Stimulated activated CD8-positive, alpha-beta memory T cell treated with anti-CD3 and anti-CD28 coated beads, Interleukin-2, amount 100 ng/mL, for 1 hour (primary cell): ENCODE measurements at places on chromosomes 7 and 10.

DNA sequence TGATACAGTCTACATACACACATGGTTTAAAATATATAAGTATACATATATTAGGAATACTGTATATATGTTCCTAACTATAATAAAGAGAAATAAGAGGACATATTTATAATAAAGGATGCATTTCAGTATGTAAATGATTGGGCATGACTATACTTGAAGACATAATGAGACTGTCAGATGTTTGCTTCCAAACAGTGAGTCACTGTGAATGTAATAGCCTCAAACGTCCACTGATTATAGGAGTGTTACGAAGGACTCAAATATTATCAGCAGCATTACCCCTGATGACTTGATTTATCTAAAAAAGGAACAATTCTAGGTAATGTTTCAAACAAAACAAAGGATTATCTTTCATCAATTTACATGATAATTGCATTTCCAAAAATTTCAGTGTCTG is 39.9 kb upstream of the NRBF2 start:
- DNase-seq: no peak

DNA sequence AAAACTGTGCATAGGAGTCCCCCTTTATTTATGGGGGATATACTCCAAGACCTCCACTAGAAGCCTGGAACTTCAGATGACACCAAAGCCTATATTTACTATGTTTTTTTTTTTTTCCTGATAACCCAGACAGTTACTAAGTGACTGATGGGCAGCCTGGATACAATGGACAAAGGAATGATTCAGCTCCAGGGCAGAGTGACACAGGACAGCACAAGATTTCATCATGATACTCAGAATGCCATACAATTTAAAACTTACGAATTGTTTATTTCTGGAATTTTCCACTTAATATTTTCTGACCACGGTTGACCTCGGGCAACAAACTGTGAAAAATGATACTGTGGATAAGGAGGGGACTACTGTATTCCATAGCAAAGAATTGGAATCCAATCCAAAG is 843.6 kb downstream of the PCDH15 start:
- DNase-seq: no peak

- DNase-seq: no peak
Observed at GRCh38 chr7:46930366-46930765, 651.5 kb downstream of the TNS3 start.

DNA sequence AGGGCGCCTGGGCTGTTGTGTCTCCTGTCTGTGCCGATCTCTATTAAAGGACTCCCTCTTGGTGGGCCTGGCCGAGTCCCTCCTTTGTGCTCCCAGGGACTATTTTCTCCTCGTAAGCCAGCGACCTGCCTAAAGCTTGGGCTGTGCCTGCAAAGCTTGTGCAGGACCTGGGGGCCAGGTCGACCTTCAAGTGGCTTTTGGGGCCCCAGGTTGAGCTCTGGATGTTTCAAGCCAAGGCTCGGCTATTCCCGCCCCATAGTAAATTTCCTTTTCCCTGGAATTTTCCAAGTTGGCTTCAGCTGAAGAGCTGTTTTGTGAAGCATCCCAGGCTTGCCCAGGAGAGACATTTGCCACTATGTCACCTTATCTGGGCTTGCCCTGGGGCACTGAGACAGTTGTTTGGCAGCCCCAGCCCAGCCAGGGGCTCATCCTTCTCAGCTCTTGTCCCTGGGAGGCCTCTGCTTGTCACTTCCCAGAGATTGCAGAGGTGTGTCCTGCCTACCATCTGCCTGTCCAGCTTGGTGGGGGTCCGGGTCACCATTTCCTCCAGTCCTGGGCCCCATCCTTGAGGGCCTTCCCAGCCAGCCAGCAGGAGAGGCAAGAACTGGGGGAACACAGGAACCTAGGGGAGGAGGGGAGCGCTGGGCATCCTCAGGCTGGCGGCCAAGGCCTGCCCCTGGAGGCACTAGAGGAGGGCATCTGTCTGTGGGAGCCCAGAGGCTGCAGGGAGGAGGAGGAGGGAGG is 20.2 kb downstream of the ZMIZ2 start:
- no peak for DNase-seq

GRCh38 chr10:62992145-62992721 is 140.9 kb upstream of the NRBF2 start:
- DNase-seq: no peak

- no peak for DNase-seq
Observed at GRCh38 chr10:7763929-7764328, 23.9 kb downstream of the KIN start.

DNA sequence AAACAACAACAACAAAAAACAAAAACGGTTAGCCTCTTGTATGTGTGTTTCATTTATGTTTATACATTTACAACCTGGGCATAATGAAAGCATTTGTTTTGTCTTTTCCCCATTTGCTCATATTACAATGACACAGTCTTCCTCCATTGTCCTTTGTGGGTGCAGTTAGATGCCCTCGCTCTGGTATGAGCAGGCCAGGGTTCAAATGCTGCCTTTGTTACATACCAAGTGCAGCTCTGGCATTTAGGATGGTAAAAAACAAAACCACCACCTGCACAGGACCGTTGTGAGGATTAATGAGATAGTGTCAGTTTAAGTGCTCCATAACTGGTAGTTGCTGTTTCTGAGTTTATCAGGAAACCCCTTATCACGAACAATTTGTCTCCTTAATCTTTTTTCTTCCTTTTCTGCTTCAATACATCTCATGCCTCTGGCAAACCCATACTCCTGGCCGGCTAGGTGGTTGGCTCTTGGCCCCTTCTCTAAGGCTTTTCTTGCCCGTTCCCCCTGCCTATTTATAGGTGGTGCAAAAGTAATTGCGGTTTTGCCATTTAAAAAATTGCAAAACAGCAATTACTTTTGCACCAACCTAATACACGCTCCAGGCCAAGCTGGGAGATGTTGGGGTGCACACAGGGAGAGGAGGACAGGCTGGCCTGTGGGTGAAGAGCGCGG is 18.6 kb upstream of the TMEM225B start:
- DNase-seq: no peak

- no peak for DNase-seq
Observed at GRCh38 chr10:62852961-62853702, 37.0 kb upstream of the EGR2 start.

GRCh38 chr10:70269741-70270140 is 14.1 kb downstream of the NPFFR1 start:
- no peak for DNase-seq

GRCh38 chr7:7148798-7149481 is 33.4 kb upstream of the C1GALT1 start:
- DNase-seq: no peak

DNA sequence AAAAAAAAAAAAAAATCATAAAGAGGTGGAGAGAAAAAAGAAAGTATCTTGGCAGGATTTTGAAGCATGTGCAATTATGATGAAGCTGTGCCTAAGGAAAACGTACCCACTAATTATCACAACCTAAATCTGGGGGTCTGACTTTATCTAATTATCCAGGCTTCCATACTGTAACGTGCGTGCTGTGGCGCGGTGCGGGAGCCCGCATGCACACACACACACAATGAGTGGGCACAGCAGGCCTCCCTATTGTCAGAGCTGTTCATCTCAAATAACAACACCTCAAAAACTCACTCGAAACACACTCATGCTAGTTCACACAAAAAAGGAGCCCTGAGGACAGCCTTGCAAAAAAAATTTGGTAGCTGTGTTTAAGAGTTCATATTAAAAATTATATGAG is 31.9 kb downstream of the BEND7 start:
- DNase-seq: no peak

- no peak for DNase-seq
Observed at GRCh38 chr7:145212050-145212449, 376.2 kb upstream of the TPK1 start.

DNA sequence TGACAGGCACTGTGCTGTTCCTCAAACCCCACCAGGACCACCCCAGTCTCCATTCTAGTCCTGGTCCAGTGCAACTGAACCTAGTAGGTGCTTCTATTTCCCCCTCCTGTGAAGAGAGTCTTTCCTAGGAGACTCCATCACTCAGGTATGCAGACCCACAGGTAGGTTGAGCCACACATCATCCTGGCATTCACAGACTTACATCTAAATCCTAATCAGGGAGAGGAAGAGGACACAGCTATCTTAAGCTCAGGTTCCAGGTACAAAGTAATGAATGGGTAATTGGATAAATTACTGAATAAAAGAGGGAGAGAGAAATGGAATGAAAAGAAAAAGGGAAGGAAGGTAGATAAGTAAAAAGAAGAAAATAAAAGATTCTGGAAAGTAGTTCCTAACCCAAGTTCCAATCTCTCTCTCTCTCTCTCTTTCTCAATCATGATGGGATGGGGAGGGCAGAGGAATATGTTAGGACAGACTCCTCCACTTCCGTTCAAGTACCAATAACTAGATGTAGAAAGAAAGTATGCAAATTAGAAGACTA is 139.8 kb upstream of the NAMPT start:
- DNase-seq: no peak

GRCh38 chr10:110358869-110359629 is 54.3 kb upstream of the SMNDC1 start:
- no peak for DNase-seq

DNA sequence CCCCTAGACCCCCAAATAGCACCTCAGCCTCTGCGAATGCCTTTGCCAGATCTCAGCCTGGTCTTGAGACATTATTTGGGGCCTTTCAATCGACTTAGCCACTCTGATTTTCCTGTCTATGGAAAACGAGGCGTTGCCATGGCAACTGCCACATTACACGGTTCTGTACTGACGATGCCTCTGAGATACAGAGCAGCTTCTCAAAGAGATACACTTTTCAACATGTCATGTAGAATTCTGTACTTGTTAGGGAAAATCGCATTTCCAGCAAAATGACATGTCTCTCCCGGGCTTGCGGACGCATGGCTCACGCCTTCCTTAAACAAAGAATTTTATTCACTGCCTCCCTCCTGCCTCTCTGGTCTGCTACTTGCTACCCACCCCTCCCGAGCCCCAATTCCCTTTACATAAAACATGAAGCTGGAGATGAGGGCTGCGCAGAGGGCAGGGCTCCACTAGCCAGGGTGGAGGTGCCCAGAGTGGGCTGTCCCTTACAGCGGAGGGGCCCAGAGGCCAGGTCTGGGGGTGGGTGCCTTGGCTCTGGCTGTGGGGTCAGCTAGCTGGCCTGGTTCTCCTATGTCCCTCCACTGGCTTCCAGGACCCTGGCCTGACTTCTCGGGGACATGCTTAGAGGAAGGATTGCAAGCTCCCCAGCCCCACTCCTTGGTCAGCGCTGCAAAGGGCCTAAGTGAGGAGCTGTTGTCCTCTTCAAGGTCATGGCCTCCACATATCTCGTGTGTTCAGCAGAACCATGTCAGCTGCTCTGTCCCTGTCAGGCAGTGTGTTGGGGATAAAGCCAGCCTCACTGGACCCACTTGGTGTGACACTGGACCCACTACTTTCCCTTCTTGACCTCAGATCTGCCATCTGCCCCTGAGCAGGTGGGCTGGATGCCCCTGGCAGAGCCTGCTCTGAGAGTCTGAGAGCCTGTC is 342.5 kb downstream of the RPS24 start:
- DNase-seq: no peak

DNA sequence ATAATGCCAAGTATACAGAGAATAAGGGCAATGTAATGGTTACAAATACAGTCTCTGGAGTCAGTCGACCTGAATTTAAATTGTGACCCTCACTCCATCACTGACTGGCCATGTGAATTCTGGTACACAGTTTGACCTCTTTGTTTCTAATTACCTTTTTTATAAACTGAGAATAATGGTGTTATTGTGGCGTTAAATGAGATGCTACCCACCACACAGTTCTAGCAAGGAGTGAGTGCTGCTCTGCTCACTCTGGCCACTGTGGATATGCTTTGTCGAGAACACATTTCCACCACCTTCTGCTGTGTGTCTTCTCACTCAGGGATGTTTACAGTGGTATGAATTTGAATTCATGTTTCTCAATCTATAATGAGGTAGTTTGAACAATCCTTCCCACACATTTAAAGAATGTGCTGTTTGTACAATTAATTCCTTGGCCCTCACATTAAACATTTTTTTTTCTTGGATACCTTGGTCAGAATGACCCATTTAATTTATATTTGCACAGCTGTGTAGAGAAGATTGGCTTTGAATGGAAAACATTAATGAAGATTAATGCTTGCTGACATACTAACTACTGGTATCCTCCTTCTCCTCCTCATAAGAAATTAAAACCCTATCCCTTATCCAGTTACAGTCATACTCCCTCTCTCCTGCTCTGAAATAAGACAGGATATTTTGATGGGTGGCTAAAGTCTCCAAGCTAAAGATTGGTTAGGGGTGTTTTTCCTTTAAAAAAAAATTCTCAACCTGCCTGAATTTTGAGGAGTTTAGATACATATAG is 42.4 kb downstream of the PLCE1 start:
- no peak for DNase-seq

GRCh38 chr7:43694399-43694748 is 34.9 kb downstream of the COA1 start:
- no peak for DNase-seq

DNA sequence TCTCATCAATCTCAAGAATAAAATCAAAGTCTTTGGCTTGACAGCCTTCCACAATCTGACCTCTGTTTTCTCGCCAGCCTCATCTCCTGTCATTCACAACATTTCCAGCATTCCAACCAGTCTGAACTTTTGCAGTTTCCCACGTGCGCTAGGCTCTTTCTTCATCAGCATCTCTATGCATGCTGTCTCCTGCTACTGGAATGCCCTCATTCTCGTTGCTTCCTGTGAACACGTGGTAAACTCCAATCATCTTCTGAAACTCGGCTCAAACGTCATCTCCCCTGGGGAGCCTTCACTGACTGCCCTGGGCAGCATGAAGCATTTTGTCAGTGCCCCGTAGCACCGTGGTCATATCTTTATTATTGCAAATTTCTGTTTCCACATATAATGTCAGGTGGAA is 12.2 kb upstream of the RSBN1L start:
- DNase-seq: no peak

DNA sequence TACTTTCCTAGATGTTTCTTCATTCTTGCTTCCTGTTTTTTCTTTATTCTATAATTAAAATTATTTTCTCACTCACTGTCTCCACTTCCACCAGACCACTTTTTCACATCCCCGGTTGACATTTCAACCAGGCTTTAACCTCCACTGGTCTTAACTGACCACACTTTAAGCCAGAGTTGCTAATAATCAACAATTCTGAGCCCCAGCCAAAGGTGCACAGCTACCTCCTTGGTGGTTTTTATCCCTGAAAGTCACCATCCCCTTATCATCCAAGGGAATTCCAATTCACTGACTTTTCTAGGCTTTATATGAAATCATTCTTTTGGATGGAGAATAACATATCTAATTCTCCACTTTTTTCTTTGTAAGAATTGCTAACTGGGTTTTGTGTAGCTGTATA is 138.9 kb downstream of the FRMD4A start:
- no peak for DNase-seq

DNA sequence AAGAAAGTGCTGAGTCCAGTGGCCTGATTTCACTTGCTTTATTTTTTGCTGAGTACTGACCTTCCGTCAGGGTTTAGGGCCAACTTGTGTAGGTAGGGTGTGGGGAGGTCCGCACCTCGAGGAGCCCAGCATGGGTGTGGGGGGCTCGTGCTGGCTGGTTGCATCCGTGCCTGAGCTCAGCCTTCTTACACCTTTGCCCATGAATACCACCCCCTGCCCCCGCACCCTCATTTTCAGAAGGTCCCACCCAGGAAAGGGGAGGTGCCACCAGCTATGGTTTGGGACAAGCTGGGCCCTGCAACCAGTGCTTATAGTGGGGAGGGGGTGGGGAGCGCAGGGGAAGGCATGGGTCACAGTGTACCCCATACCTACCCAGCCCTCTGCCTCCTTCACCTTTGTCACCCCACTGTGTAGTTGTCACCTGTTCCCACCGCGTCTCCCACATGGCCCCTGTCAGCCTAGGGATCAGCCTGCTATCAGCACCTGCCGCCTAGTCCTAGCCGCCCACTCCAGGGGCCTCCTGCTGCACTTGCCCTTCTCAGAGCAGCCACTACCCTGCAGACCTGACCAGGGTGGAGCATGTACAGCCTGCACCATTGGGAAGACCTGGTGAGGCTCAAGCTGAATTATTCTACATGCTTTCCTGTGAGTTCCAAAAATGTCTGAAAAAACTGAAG is 146.2 kb upstream of the RET start:
- no peak for DNase-seq
